EH (cell line): ENCODE measurements at places on chromosomes 4 and X.

- peak; percentile 7 for DNase-seq
These were observed 2.4 kb upstream of the CFAP299 start for GRCh38 chr4:80333121-80333520.

- DNase-seq, result peak; percentile 55
These were observed 5.9 kb downstream of the ADD1 start for GRCh38 chr4:2849267-2850152.

GRCh38 chr4:189022440-189023035 lies 883.3 kb downstream of the TRIML1 start:
- peak; percentile 87 for DNase-seq

DNA sequence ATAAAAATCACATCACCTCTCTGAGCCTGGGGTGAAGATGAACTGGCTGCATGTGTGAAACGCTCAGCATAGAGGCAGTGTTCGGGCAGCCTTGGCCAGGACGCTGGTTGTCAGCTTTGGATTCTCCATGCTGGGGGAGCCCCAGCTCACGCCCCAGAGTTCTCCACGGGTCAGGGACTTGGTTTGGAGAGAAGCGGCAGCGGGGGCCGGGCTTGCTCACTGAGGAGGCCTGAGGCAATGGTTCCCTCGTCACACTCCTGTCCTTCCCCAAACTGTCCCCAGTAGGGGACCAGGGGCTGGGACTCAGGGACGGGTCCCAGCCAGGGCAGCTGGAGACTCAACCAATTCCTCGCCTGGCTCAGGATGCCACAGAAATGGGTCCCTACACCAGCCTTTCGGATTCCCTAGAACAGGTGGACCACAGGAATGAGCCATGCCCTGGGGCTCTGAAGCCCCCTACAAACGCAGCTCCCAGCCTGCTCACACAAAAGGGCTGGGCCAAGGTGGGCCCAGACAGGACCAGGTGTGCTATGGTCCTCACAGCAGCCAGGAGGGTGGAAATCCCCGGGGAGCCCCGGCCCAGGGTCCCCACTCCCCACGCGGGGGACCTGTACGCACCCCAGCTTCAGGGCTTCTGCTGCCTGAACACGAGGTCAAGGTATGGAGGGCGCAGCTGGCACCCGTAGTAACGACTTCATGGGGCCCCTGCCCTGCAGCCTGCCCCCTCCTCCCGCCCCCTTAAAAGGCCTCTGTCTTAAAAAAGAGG lies 1.4 kb downstream of the MXD4 start:
- DNase-seq, result peak; percentile 9

- DNase-seq, result peak; percentile 48
These were observed 37.9 kb upstream of the TRPC3 start for GRCh38 chr4:121989715-121990114.

DNA sequence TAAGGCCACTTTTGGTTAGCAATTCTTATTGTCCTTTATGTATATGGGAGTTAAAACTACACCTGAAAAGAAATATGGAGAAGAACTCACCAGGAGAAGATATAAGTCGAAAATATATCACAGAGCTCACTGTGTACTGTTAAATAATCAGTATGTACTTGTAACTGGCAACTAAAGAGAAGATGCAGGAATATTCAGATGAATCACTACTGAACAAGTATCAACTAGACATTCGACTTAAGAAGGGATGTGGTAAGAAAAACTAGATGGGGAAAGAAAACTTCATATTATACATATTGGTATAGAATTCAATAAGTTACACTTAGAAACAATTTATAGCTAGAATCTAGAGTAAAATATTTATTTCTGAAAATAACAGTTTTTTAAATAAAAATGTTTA lies 230.0 kb downstream of the CAMK2D start:
- no peak for DNase-seq

DNA sequence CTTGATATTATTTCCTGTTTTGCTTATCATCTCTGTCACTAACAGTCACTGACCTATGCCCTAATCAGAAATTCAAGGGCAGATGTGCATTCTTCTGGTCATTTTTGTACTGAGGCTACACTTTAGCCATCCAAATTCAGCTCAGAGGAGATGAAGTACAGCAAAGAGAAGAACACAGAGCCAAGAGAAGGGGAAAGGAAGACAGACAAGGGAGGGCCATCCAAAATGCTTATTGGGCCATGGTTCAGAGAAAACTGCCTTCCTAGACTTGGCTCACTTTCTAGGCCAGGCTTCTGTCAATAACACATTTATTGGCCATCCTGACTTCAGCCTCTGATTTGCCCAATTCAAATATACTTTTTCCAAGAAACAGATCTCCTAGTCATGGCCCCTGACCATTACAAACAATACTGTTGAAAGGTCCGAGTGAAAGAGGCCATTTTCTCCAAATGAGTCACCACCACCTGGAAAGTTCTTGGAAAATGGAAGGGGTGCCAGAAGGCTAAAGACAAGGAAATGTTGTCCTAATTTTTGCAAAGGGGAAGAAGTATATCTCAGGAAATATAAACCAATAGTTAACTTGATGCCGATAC lies 56.4 kb downstream of the DCX start:
- DNase-seq, result no peak

GRCh38 chrX:20313899-20314298 lies 47.2 kb upstream of the RPS6KA3 start:
- DNase-seq, result no peak

DNA sequence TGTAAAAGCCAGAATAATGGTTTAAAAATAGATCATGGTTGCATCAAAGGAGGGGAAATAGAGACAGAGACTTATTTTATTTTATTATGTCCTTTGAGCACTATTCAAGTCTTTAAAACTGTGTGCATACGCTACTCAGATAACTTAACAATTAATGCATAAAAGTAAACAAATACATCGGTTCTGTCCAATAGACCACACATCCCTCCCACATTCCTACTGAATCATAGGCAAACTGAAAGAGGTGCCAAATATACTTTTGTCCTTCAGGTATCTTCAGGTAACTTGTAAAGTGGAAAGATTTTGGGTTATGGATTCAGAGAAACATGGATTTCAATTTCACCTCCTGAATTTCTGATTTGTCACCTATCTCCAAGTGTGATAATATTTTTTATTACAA lies 91.3 kb downstream of the SPOCK3 start:
- no peak for DNase-seq

- no peak for DNase-seq
These were observed 4.2 kb downstream of the CPEB2 start for GRCh38 chr4:15006416-15007024.

GRCh38 chr4:109065006-109065405 lies 237.5 kb downstream of the COL25A1 start:
- DNase-seq, result no peak

DNA sequence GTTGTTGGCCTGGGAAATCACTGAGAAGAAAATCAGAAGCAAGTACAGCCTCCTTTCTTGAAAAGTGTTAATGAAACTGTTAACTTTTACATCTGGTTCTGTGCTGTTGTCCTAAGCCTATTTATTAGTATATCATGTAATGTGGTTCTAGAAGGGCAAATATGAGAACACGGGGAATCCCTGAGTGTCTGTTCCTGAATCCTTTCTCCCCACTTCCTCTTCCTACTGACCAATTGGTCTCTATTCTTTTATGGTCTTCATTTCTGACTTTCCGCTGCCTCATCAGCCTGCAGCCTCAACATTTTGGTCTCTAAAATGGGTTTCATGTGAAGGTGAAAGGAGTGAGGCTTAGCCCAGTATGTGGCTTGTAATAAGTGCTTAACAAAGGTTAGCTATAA lies 159.9 kb upstream of the MAMLD1 start:
- DNase-seq, result no peak

GRCh38 chr4:41024556-41025491 lies 189.5 kb downstream of the APBB2 start:
- no peak for DNase-seq

DNA sequence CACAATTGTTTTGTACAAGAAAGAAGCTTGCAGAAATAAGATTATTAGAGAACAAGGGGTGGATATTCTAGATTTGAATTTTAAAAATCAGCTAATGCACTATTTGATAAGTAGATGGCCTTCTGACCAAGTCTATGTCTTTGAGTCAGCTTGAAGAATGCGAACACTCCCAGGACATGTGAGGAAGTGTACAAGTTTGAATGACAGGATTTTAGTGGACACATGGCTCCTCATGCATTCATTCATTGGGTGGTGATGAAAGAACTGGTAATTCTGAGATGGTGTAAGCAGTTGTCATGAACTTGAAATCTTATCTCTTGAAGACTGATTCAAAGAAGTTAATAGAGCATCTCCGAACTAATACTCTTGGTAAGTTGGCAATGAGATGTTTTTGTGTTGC lies 548.2 kb upstream of the CNKSR2 start:
- DNase-seq, result no peak

GRCh38 chrX:140038842-140039241 lies 73.5 kb upstream of the CXorf66 start:
- DNase-seq, result no peak

GRCh38 chr4:105963461-105964400 lies 68.5 kb downstream of the NPNT start:
- peak; percentile 23 for DNase-seq

GRCh38 chr4:19547463-19547862 lies 704.2 kb upstream of the SLIT2 start:
- DNase-seq, result no peak

DNA sequence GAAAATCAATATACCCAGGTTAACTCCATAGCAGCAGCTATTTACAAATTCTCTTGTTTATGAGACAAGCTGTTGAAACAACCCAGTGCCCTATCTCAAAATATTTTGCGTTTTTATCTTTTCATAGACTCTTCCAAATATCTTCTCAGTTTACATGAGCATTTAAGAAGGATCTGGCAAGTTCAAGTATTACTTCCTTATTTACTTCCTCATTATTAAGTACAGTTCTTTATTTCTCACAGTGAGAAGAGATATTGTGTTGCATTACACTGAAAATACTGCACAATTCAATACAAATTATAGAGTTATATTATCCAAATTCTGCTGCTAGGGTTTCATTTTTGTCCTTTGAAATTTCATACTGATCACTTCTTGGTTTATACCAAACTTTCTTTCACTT lies 43.6 kb upstream of the UCP1 start:
- no peak for DNase-seq

GRCh38 chr4:148442832-148443511 lies 758 bp upstream of the NR3C2 start:
- DNase-seq, result peak; percentile 1

DNA sequence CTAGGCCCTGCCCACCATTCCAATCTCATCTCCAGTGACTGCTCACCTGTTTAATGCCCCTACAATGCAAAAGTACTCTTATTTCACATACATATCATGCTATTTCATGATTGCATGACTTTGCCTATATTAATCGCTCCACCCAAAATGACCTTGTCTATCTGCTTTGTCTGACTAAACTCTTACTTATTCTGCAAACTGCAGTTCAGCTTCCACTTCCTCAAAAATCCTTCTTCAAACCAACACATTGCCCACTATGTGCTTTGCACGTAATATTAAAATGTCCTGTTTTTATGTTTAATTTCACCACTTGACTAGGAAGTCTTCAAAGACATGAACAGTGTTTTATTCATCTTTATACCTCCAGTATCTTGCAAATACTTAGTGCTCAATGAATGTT lies 229.6 kb downstream of the OPHN1 start:
- DNase-seq, result no peak

GRCh38 chrX:7690842-7691241 lies 152.1 kb upstream of the VCX start:
- no peak for DNase-seq

DNA sequence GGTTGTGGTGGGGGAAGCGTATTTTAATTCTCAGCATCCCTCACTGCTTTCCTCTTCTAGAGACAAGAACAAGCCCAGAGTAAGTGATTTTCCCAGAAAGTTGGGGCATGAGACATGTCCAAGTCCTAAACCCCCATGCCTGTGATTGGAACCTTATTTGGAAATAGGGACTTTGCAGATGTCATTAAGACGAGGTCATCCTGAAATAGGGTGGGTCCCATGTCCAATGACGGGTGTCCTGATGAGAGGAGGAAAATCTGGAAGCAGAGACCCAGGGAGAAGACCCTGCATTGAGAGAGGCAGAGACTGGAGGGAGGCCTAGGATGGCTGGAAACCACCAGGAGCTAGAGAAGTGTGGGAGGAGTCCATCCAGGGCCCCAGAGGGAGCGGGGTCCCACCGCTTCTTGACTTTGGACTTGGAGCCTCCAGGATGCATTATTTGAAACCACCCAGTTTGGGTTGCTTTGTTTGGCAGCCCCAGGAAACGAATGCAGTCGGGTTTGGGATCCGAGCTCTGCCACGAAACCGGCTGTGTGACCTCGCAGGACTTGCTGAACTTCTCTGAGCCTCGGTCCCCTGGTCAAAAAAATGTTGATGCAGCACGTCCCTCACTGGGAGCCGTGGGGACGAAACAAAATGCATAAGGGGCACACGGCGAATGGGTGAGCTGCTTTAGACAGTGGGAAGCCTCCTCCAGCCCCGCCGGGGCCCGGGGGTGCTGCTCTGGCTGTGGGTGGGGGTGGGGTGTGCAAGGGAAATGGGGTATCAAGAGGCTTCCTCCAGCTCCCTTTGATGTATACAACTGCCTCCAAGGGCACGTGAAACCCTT lies 113.9 kb downstream of the CPZ start:
- DNase-seq, result no peak

GRCh38 chr4:94827481-94828110 lies 69.8 kb downstream of the BMPR1B start:
- DNase-seq, result peak; percentile 73

DNA sequence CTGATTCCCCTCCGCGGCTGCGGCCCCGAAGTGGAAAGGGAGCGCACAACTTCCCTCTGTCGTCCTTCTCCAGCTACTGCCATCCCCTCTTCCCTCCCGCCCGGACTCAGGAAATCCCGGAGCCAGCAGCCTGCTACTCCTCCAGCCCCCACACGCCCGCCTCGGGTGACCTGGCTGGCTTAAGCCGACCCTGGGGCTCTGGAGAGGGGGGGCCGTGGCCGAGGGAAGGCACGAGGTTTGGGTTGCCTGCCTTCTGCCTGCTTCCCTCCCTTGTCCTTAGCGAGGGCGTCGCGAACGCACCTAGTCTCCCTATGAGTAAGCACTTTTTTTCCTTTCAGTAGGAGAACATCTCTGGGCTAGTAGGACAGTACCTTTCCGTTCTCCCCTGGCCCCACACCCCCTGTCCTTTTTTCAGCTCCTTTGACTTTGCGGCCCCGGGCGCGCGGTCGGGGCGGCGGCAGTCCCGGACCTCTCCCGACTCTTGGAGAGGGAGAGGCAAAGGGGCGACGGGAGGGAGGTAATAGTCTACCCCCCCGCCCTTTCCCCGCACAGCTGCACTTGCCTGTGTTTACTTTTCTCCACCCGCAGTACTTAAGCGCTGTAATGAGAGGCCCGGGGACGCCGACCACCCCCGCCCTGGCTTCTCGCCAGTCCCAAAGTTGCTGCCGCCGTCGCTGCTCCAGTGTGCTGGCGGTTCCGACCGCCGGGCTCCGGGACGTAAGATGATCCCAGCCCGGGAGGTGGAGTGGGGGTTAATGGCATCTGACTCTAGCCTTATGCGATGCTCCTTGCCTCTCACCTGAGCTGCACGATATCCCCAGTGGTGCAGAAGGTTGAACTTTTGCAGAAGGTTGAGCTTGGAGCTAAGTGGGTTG lies 868 bp downstream of the PLS3 start:
- peak; percentile 60 for DNase-seq

GRCh38 chr4:74293558-74293957 lies 14.7 kb upstream of the EPGN start:
- no peak for DNase-seq
